ENCODE measurements at places on chromosomes 6 and 20. TPM values are rescaled to one million over a fixed set of nuclear protein-coding genes. Genes with fewer than 3 reads are reported as not detected.

Gene CNKSR3
- 11.6 TPM for total RNA-seq

DNA sequence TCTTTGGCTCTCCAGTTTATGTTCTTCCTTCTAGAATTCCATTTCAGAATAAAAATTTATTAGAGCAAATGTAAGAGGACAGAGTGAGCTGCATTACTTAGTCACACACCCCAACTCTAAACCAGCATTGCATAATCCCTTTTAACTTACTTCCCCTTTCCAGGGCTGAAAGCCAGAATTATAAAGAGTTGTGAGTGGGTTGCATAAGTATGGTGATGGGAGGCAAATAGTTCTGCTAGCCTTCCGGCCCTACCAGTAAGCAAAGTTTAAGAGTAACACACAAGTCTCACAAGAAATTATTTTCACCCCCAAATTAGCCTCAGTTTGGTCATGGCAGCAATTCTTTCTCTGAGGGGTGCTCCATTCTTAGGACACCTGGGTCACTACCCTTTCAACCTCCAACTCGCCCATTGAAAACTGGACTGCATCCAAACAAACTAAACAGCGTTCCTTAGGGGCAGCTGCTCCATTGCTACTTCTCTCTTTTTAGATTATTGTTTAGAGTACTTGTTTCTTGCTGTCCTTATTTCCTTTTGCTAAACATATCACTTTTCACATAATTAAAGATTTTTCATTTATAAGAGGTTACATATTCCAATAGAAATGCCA lies 1.6 kb downstream of the KIAA0408 start:
- H3K36me3 ChIP-seq = no peaks in the 10 kb centered on the region
- H3K4me1 ChIP-seq = peaks cover 29% of the 10 kb centered on the region
- peak overlapping the region; percentile 26 for H3K4me3 ChIP-seq
- DNase-seq = no peak
- peak overlapping the region; percentile 51 for H3K27ac ChIP-seq

DNA sequence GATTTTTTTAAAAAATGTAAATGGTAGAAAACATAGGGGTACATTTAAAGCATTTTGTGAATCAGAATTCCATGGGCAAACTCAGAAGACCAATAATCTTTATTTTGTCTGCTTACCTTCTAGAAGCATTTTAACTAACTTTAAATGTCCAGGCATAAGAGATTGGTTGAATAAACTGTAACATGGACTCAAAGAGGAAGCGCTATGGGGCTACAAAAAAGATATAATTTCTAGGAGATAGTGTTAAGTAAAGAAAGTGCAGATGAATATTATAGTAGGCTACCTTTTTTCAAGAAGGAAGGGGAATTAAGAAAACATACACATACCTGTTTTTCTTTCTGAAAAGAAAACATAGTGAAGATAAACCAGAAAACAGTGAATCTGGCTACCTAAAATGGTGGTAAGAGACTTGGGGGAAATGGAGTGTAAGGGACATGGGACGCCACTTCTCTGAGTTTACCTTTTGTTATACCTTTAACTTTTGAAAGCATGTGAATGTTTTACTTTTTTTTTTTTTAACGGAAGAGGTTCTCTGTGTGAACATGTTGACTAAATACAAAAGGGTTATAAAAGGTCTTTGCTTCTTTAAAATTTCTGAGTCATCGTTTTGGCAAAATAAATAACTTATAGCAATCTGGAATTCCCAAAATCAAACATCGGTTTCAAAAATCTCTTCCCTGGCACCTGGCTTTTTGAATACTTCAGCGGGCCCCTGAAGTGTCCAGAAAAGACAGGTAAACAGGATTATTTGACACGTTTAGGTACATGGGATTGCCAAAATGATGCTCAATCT lies 133.4 kb downstream of the OR2B2 start:
- H3K4me1 ChIP-seq = no peaks in the 10 kb centered on the region
- H3K4me3 ChIP-seq = no peak overlapping the region
- H3K27ac ChIP-seq = no peak overlapping the region
- H3K27me3 ChIP-seq = peaks cover 32% of the 10 kb centered on the region
- DNase-seq = no peak

- peaks cover 18% of the 10 kb centered on the region for H3K4me1 ChIP-seq
- no peaks in the 10 kb centered on the region for H3K27me3 ChIP-seq
Measured at GRCh38 chr6:108253241-108253640, 7.6 kb downstream of the SNX3 start.
